Activated naive CD4-positive, alpha-beta T cell treated with anti-CD3 and anti-CD28 coated beads for 36 hours (primary cell): ENCODE measurements at places on chromosomes 2 and 18. TPM values are rescaled to one million over a fixed set of nuclear protein-coding genes. Genes with fewer than 3 reads are reported as not detected.

- H3K4me3 ChIP-seq = no peak overlapping the region
- no peak overlapping the region for H3K27ac ChIP-seq
- peaks cover 12% of the 10 kb centered on the region for H3K4me1 ChIP-seq
Observed at GRCh38 chr2:42622943-42623676, 54.7 kb downstream of the MTA3 start.

DNA sequence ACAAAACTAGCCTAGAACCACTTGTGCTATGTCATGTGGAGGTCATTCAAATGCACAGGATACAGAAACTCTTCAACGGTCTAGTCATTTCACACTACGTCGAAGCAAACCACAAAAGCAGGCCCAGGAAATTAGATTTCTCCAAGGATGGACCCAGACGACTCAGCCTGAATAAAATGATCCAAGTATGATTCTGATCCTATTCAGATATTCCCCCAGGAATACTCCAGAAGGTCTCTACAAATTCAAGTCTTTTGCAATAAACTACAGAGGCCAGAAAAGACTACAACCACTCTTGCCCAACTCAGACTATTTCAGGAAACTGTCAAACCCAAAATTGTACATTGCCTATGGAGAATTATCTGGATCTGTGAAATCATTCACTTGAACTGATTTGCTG is 422.5 kb downstream of the METTL4 start:
- no peaks in the 10 kb centered on the region for H3K36me3 ChIP-seq
- H3K27me3 ChIP-seq = peaks cover 8% of the 10 kb centered on the region
- H3K4me1 ChIP-seq = no peaks in the 10 kb centered on the region
- no peak overlapping the region for H3K4me3 ChIP-seq

GRCh38 chr2:70340761-70341476 is 39.1 kb upstream of the FAM136A start:
- H3K27me3 ChIP-seq = no peaks in the 10 kb centered on the region
- no peak overlapping the region for H3K27ac ChIP-seq
- peaks cover 5% of the 10 kb centered on the region for H3K4me1 ChIP-seq
- peak; percentile 60 for DNase-seq
- no peaks in the 10 kb centered on the region for H3K36me3 ChIP-seq

DNA sequence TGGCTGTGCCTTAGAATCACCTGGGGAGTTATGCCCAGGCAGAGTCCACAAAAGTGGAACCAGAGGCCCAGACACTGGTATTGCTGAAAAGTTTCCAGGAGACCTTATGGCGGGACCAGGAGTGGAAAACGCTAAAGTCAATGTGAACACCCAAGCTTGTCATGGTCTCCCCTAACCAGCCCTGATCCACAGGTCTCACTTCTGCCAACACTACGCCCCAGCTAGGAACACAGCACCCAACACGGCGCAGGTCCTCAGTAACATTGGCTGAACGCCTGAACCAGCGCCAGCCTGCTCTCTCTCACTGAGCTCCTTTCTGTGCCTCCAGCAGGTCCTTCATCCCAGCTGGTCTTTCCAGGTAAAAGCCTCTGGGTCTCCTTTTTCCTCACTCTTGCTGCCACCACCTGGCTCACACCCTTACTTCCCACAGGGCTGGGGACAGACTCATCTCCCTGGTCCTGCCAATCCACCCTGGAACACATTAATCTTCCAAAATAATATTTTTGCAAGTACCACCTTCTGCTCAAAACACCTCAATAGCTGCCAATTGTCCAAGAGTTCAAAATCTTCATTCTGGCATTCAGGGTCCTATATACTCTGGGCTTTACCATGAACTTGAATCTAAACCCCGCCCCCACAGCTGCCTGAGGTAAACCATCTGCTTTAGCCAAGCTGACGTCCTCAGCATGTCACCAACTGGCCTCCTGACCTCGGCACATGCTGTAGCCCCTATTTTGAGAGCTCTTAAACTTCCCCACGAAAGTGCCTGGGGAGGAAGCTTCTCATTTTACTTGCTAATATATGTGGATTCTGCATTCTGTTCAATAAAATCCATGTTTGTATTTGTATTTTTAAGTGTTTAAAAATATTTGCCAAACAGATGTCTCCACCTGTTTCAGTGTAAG is 34.6 kb downstream of the ADCY3 start:
- no peaks in the 10 kb centered on the region for H3K27me3 ChIP-seq
- no peak overlapping the region for H3K27ac ChIP-seq
- DNase-seq = no peak

- H3K27ac ChIP-seq = peak overlapping the region; percentile 99
- DNase-seq = peak; percentile 73
- peaks cover 70% of the 10 kb centered on the region for H3K4me1 ChIP-seq
Observed at GRCh38 chr2:112181571-112182290, 43.5 kb downstream of the FBLN7 start.

- H3K27ac ChIP-seq = no peak overlapping the region
- H3K4me3 ChIP-seq = no peak overlapping the region
- H3K27me3 ChIP-seq = peaks cover 11% of the 10 kb centered on the region
- no peak for DNase-seq
Observed at GRCh38 chr2:45241061-45241561, 231.9 kb upstream of the SIX2 start.

The ASB18 gene
- not detected for total RNA-seq

The GCG gene
- not detected for total RNA-seq

The UGT1A10 gene
- not detected for total RNA-seq
